ENCODE measurements at places on chromosomes 4 and X.
A peak's percentile ranks its signal among the peaks of the same experiment; 100 is the strongest.

DNA sequence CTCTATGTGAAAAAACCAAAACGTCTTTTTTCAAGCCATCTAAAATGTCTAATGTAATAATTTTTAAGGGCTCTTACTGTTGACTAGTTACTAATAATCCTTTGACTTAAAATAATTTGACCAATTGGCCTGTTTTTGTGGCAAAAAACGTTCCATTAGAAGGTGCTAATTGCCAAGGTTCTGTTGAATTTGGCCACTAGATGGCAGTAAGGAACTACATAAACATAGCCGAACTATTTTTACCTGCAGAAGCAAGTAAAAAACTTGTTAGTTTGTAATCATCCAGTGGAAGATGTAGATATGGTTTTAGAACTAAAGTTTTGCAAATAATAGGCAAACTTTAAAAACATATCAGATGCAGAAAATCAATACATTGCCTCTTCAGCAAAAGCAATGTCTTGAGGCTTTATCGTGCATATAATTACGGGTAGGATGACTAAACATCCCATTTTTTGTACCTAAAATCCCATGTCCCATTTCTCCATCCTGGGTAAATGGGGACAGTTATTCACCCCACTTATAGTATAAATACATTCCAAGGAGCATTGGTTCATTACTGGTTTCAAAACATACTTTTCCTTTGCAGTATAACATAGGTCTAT lies 57.6 kb downstream of the PROM1 start:
- DNase-seq, result peak; percentile 49

GRCh38 chrX:15349046-15349445 lies 13.7 kb upstream of the PIGA start:
- no peak for DNase-seq

- DNase-seq, result no peak
Observed at GRCh38 chr4:53365121-53365485, 758 bp downstream of the SCFD2 start.

DNA sequence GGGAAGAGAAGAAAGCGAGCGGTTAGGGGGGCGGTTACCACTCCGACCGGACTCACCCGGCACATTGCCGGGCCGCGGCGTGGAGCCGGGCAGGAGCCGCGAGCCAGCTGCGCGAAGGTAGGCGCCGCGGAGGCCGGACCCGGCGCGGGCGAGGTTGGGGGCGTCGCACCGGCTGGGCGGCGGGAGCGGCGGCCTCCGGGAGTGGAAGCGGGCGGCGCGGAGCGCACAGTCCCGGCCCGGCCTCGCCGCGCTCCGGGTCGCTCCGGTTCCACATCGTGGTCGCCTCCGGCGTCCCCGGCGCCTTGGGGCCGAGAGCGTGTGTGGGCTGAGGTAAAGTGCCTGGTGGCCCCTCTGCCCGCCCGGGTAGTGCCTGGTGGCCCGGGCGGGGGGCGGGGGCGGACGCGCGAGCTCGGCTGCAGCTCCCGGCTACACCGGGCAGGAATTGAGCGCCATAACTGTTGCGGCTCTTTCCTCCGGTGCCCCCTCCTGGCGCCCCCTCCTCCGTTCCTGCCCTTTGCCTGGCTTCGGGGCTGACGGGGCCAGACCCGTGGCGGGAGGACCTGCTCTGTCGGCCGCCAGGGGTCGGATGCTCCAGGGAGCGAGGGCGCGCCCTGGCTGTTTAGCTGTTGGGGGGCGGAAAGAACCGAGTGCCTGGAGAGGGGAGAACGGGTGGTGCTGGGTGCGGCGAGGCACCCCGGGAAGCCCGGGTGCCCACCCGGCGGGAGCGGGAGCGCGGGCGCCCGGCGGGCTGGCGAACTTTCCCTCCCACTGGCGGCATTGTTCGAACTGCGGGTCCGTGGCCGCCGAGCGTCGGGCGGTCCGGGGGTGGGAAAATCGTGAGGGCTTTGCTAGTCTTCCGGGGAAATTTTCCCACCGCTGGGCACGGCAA lies 626 bp downstream of the JADE3 start:
- DNase-seq, result peak; percentile 12

GRCh38 chrX:101057093-101057714 lies 5.3 kb upstream of the TRMT2B start:
- DNase-seq, result no peak

GRCh38 chr4:152278505-152279233 lies 257.2 kb downstream of the FBXW7 start:
- no peak for DNase-seq

DNA sequence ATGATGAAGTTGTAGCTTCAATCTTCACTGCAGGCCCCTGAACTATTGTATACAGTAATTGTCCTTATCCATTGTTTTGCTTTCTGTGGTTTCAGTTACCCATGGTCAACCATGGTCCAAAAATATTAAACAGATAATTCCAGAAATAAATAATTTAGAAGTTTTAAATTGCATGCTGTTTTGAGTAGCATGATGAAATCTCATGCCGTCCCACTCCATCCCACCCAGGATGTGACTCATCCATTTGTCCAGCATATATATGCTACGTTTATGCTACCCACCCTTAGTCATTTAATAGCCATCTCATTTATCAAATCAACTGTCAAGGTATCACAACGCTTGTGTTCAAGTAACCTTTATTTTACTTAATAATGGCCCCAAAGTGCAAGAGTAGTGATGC lies 34.5 kb downstream of the IQCM start:
- DNase-seq, result no peak

- no peak for DNase-seq
Observed at GRCh38 chrX:45623266-45623665, 422.6 kb upstream of the DIPK2B start.

DNA sequence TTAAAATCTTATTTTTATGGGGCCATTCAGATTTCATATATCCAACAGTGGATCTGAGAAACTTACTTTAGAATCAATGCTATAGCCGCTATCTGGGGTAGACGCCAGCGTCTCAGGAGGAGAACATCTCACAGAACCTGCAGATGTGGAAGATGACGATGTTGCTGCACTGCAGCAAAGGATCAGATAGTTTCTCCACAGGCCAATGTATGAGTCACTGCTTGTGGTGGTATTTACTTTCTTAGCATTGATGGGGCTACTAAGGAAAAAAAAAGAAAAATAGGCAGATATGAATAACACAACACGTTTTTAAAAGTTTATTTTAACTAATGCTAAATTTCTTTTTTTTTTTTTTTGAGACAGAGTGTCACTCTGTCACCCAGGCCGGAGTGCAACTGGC lies 85.9 kb downstream of the ZAR1 start:
- no peak for DNase-seq

- no peak for DNase-seq
Observed at GRCh38 chr4:13917015-13917414, 289.5 kb upstream of the BOD1L1 start.

- no peak for DNase-seq
Observed at GRCh38 chr4:122914938-122915337, 7.5 kb downstream of the NUDT6 start.
